ENCODE measurements at places on chromosomes 1 and 21.

GRCh38 chr1:52002038-52002917 lies 11.8 kb upstream of the RAB3B start:
- DNase-seq, result peak; percentile 91

- no peak for DNase-seq
Observed at GRCh38 chr21:18252680-18253079, 8.0 kb downstream of the CHODL start.

- peak; percentile 32 for DNase-seq
Observed at GRCh38 chr1:61132645-61133334, 50.4 kb downstream of the NFIA start.

GRCh38 chr1:176826265-176826664 lies 338.2 kb downstream of the ASTN1 start:
- no peak for DNase-seq

GRCh38 chr1:114986286-114986685 lies 43.3 kb upstream of the TSHB start:
- no peak for DNase-seq

GRCh38 chr1:180385144-180385543 lies 117.2 kb downstream of the ACBD6 start:
- DNase-seq, result no peak

GRCh38 chr1:63804829-63805484 lies 31.1 kb downstream of the ROR1 start:
- no peak for DNase-seq

GRCh38 chr1:6180707-6181311 lies 688 bp upstream of the CHD5 start:
- no peak for DNase-seq

- DNase-seq, result peak; percentile 1
Observed at GRCh38 chr1:72891976-72892375, 609.6 kb upstream of the NEGR1 start.

- peak; percentile 95 for DNase-seq
Observed at GRCh38 chr1:28971980-28972771, 57.8 kb downstream of the EPB41 start.

- DNase-seq, result no peak
Observed at GRCh38 chr1:7421471-7422075, 349.5 kb upstream of the VAMP3 start.

- DNase-seq, result no peak
Observed at GRCh38 chr1:113780374-113781146, 21.3 kb upstream of the PHTF1 start.

DNA sequence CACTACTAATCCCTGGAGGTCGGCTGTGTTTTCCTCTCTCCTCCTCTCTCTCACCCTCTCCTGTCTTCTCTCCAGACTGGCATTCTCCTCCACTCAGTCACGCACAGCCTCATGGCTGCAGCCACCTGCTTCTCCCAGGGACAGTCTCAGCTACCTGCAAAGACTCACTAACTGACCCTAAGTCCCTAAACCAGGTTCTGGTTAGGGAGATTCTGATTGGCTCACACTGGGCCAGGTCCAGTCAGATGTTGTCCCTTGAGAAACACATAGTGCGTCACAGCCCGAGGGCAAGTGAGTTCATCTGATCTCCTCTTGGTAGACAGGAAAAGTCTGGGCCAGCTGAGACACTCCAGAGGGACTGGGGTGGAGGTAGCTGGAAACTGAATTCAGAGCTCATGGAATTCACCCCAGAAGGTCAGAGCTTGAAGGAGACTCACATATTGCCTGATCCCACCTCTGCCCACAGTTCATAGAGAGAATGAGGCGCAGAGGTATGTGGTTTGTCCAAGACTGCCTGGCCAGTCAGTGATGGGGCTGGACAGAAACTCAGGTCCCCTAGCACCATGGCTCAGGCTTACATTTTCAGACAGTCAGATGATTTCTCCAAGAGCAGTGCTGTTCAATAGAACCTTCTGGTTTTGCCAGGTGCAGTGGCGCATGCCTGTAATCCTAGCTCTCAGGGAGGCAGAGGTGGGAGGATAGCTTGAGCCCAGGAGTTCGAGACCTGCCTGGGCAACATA lies 40.4 kb upstream of the RPL11 start:
- DNase-seq, result no peak

DNA sequence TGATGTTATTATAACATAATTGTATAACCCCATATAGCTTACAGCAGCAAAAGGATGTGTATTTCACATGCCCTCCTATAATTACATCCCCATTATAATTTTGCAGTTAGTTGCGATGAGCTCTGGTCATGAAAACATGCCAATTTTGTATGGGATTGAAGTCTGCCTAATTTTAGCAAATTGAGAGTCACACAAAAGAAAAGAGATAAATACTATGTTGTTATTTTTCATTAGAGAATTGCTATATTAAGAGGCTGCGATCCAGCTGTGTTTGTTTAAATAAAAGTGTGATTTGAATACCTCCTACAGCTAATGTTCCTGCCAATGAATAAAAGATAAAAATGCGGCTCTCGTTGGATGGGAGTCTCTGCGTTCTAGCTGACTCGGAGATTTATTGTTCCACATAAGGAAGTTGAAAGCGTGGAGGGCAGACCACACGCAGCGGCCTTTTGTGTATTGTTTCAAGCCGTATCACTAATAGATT lies 461.0 kb upstream of the NFIA start:
- DNase-seq, result peak; percentile 49

- DNase-seq, result peak; percentile 43
Observed at GRCh38 chr1:72498371-72498770, 216.0 kb upstream of the NEGR1 start.

- DNase-seq, result no peak
Observed at GRCh38 chr1:104212239-104212638, 462.5 kb downstream of the AMY1C start.

GRCh38 chr1:168421399-168422004 lies 122.3 kb downstream of the XCL2 start:
- DNase-seq, result no peak

DNA sequence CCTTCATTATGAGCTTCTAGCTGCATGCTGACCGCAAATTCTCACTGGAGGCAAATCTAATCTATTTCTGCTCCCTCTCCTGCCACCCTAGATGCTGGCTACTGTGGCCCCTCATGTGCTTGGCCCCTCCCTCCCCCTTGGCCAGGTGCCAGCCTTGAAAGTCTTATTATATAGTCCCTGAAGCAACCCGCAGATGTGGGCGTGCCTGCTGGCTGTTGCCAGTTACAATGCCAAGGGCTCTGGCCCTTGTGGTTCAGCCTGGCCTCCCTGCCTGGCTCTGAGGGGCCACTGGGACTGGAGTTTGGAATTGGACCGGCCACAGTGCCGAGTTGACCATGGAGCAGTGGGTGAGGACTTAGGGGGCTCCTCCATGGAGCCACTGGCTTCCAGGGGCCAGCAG lies 78.9 kb upstream of the ACTRT2 start:
- DNase-seq, result no peak

GRCh38 chr21:34843562-34843961 lies 174.8 kb downstream of the CLIC6 start:
- DNase-seq, result no peak

GRCh38 chr1:183609313-183609712 lies 19.1 kb upstream of the NCF2 start:
- peak; percentile 86 for DNase-seq
